ENCODE measurements at places on chromosomes 1 and 21.

DNA sequence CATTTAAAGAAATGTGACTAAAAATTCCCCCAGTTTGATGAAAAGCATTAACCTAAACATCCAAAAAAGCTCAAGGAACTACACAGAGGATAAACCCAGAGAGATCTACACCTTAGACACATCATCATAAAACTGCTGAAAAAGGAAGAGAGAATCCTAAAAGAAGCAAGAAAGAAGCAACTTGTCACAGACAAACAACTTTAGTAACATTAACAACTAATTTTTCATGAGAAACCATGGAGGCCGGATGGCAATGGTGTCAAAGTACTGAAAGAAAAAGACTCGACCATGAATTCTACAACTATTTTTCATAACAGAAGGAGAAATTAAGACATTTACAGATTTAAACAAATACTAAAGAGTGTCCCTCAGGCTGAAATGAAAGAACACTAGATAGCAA lies 17.7 kb downstream of the ZNF644 start:
- no peak overlapping the region for H3K4me3 ChIP-seq
- DNase-seq = no peak
- peaks cover 5% of the 10 kb centered on the region for H3K36me3 ChIP-seq
- H3K27ac ChIP-seq = no peak overlapping the region
- no peaks in the 10 kb centered on the region for H3K27me3 ChIP-seq
- peaks cover 69% of the 10 kb centered on the region for H3K4me1 ChIP-seq

DNA sequence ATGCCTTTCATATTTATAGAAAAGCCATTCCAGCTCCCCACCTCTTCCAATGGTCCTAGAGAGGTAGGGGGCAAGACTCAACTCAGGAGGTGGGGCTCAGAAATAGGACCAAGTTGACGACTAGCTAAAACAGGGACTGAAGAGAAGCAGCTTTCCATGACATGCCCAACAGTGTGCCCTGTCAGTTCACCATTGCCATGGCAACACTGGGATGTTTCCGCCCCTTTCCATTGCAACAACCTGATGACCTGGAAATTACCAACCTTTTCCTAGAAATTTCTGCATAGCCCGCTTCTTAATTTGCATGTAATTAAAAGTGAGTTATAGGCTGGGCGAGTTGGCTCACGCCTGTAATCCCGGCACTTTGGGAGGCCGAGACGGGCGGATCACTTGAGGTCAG lies 22.4 kb upstream of the INTS3 start:
- H3K36me3 ChIP-seq = no peaks in the 10 kb centered on the region
- H3K27me3 ChIP-seq = no peaks in the 10 kb centered on the region
- H3K4me1 ChIP-seq = peaks cover 2% of the 10 kb centered on the region
- no peak overlapping the region for H3K4me3 ChIP-seq
- no peak overlapping the region for H3K27ac ChIP-seq

- no peak overlapping the region for H3K4me3 ChIP-seq
- DNase-seq = no peak
- no peaks in the 10 kb centered on the region for H3K4me1 ChIP-seq
- peaks cover 48% of the 10 kb centered on the region for H3K27me3 ChIP-seq
Observed at GRCh38 chr1:15218287-15219279, 28.4 kb upstream of the FHAD1 start.

GRCh38 chr1:80113168-80114038 lies 1106.9 kb upstream of the ADGRL4 start:
- H3K27me3 ChIP-seq = no peaks in the 10 kb centered on the region
- no peaks in the 10 kb centered on the region for H3K36me3 ChIP-seq
- H3K27ac ChIP-seq = no peak overlapping the region
- no peak overlapping the region for H3K4me3 ChIP-seq
- no peaks in the 10 kb centered on the region for H3K4me1 ChIP-seq

DNA sequence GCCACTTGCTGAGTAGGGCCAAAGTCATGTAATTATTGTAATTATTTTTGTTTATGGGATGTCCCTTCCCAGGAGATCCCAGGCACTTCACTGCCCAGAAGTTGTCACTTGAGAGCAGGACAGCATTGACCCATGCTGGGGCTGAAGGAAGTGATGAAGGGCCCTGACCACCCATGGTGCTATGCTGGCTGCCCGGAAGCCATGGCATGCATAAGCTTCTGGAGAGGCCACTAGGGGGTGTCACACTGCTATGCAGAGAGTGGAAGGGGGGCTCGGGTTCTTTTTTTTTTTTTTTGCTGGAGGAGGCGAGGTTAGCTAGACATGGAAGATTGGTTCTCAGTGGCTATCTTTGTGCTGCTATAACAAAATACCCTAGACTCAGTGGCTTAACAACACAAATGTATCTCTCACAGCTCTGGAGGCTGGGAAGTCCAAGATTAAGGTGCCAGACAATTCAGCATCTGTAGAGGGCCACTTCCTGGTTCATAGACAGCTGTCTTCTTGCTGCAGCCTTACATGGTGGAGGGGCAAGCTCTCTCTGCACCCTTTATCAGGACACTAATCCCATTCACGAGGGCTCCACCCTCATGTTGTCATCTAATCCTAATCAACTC lies 84.9 kb downstream of the CNIH3 start:
- H3K27me3 ChIP-seq = peaks cover 21% of the 10 kb centered on the region
- H3K4me1 ChIP-seq = no peaks in the 10 kb centered on the region
- no peak for DNase-seq
- no peak overlapping the region for H3K4me3 ChIP-seq
- no peak overlapping the region for H3K27ac ChIP-seq

GRCh38 chr21:39062196-39062595 lies 121.1 kb downstream of the PSMG1 start:
- no peak overlapping the region for H3K4me3 ChIP-seq
- no peaks in the 10 kb centered on the region for H3K4me1 ChIP-seq
- no peak for DNase-seq
- H3K27ac ChIP-seq = no peak overlapping the region

DNA sequence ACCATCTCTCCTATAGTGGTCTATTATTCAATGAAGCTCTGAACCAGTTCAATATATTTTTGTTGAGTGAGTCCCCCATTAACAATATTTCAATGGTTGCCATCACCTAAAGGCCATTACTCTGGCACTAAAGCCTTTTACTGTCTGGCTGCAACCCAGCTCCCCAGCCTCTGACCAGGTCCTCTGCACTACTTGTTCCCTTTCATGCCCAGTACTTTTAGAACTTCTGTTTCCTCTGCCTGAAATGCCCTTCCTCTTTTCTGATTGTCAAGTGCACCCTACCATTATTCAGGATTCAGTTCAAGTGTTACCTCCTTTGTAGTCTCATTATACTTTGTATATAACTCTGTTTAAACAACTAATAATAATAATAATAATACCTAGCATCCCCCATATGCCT lies 30.4 kb upstream of the ZFYVE9 start:
- no peaks in the 10 kb centered on the region for H3K36me3 ChIP-seq
- H3K4me1 ChIP-seq = no peaks in the 10 kb centered on the region
- no peaks in the 10 kb centered on the region for H3K27me3 ChIP-seq
- H3K4me3 ChIP-seq = no peak overlapping the region
- no peak for DNase-seq

- H3K27me3 ChIP-seq = no peaks in the 10 kb centered on the region
- H3K36me3 ChIP-seq = no peaks in the 10 kb centered on the region
- no peak for DNase-seq
- no peak overlapping the region for H3K27ac ChIP-seq
Observed at GRCh38 chr1:153880962-153881361, 41.8 kb downstream of the GATAD2B start.
